ENCODE measurements at places on chromosomes 13 and 19. TPM values are rescaled to one million over a fixed set of nuclear protein-coding genes. Genes with fewer than 3 reads are reported as not detected.

The CYP4F3 gene
- total RNA-seq: 0.79 TPM

DNA sequence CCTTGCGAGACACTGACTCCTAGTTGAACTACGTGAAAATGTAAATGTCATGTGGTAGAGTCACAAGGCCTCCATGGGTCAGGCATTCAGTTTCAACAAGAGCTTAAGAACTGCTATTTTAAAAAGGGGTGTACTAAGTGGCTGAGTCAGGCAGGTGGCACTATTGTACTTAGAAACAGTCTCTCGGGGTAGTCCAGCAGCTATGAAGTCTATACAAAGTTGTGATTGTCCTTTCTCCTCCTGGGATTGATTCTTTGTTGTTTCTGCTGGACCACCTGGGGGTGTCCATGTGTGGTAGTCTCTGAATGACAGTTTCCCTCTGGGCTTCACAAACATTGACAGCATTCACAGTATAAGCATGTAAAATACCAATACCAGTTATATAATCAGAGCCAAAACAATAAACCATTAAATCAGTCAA is 33.0 kb downstream of the UGGT2 start:
- DNase-seq: no peak

The KLK8 gene
- not detected for total RNA-seq

The SIGLEC10 gene
- 0.40 TPM for total RNA-seq

DNA sequence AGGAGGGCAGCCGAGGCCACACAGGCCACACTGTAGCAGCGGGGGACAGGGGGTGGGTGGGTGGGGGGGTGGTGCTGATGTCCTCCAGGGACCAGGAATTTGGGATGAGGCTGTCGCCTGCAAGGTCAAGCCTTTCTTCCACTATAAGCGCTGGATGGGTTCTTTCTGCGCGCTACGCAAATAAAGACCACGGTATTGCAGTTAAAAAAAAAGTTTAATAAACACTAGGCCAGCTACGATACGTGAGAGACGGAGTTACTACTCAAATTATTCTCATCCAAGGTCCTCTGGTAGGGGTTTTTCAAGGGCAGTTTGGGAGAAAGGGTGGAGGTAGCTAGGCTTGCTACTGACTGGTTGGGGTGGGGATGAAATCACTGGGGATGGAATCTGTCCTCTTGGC is 508 bp upstream of the ZNF44 start:
- DNase-seq: no peak

The OR7G1 gene
- total RNA-seq: not detected

The THSD8 gene
- total RNA-seq: 2.2 TPM

The AZU1 gene
- total RNA-seq: not detected

GRCh38 chr19:44816301-44816700 is 7.4 kb downstream of the BCAM start:
- DNase-seq: no peak

DNA sequence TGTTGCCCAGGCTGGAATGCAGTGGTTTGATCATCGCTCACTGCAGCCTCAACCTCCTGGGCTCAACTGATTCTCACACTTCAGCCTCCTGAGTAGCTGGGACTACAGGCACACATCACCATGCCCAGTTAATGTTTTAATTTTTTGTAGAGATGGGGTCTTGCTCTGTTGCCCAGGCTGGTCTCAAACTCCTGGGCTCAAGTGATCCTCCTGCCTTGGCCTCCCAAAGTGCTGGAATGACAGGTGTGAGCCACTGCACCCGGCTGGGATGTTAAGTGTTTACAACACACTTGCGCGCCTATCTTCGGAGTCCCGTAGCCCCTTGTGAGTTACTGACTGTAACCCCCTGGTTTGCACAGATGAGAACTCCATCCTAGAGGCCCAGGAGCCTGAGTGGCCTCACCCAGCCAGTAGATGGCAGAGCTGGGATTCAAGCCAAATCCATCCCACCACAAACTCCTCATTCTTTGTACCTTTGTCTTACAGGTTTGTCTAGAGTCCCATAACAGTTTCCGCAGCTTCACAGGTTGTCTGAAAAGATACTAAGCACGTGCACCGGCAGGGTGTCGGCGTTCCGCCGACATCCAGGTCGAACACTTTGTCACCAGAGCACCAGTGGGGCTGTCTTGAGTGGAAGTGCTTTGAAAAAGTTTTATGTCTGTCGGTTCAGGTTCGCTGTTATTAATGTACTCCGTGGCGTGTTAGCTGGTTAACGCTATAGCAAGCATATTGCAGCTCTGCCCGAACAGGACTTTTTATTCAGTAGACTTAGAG is 14.7 kb downstream of the MAG start:
- no peak for DNase-seq

The CLEC11A gene
- total RNA-seq: 2.9 TPM

The FCER2 gene
- total RNA-seq: 0.17 TPM

- DNase-seq: no peak
These were observed 2.8 kb upstream of the CEACAM5 start for GRCh38 chr19:41705393-41706174.

The MBD3L2 gene
- not detected for total RNA-seq

- DNase-seq: no peak
These were observed 59.4 kb upstream of the WASF3 start for GRCh38 chr13:26497968-26498511.

DNA sequence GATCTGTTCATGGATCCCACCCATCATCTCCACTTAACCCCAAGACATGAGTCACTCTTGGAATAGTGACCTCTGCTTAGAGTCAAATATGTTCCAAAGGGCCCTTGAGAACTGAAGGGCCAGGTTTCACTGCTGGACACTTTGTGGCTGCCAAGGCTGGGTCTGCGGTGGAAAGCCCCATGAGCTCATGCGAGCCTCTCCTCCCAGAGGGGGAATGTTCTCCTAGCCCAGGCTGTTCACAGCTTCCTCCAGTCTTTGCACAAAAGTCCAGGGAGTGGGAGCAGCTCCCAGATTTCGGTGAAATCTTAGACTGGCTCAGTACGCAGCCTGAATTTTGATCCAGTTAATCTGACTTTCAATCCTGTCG is 732 bp upstream of the DCLK1 start:
- peak; percentile 83 for DNase-seq

The NTN5 gene
- not detected for total RNA-seq

- no peak for DNase-seq
These were observed 9.0 kb downstream of the GCDH start for GRCh38 chr19:12899891-12900518.

The CAB39L gene
- 18.8 TPM for total RNA-seq

- no peak for DNase-seq
These were observed at the start of gene IRGC for GRCh38 chr19:43715776-43716175. Gene IRGC (plus strand): TSS chr19:43716076. CDS start chr19:43718559, 2,483 bp downstream.

GRCh38 chr13:58429917-58430316 is 798.4 kb downstream of the PCDH17 start:
- DNase-seq: no peak
